CD4-positive, alpha-beta T cell treated with Interleukin-6 for 4 hours (primary cell): ENCODE measurements at places on chromosomes 11 and 22.

DNA sequence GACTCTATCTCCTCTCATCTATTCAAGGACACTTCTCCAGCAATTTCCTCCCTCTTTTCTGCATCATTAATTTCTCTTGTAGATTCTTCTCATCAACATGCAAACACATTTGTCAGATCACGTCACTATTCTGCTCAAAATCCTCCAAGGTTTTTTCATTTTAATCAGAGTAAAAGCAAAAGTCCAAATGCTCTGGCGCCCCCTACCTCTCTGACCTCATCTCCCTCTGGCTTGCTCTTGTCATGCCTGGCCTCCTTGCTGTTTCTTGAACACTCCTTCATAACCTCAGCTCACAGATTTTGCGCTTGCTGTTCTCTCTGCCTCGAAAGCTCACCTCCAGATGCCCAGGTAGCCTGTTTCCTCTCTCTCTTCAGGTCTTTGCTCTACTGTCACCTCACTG is 22.4 kb downstream of the RTCB start:
- DNase-seq = peak; percentile 11

- DNase-seq = no peak
Observed at GRCh38 chr11:120012245-120012644, 125.7 kb downstream of the TRIM29 start.

DNA sequence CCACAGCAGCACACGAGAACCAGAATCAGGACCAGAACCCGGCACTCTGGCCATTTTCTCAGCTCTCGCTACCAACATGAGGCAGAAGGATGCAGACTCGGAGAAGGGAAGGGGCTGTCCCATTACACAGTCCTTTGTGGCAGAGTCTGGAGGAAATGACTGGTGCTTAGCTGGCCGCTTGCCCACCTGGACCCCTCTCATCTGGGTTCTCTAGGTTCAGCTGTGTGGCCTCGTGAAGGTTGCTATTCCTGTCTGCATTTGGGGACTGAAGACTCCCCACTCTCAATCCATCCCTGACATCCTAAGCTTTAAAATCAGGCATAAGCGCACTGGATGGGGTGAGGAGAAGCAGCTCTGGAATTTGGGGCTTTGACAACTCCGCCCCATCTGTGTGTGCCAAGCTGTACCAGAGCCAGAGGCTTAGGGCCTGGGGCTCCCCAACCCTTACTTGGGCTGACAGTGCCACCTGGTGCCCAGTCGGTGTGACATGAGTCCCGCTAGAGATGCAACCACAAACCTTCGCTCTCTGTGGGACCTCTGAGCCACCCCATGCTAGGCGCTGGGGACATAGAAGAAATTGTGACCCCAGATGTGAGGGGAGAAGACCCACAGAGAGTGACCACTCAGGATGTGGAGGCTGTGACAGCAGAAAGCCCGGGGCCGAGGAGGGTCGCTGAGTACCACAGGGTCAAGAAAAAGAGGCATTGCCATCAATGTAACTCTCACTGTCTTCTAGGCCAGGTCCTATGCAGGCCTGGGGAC is 35.8 kb upstream of the FCHSD2 start:
- peak; percentile 85 for DNase-seq

GRCh38 chr11:102784380-102784779 is 4.0 kb upstream of the MMP10 start:
- no peak for DNase-seq

DNA sequence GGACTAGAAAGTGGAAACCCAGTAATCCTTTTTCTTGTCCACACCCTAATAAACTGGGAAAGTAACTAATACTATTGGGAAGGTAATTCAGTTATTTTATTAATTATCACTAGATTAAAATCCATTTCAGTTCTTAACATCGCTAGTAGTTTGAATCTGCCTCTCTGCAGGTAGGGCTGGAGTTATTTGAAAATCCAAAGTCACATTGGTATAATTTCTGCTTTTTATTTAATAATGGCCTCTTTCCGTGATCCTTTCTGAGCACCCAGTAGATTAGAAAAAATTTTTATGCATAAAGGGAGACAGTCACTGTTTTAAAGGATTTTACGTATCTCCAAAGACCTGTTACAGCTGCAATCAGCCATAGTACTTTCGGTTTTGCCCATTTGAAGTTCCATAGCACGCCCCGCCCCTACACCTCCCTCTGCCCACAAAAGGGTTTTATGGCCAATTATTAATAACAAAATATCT is 605 bp upstream of the COPB1 start:
- DNase-seq = peak; percentile 70

- DNase-seq = no peak
Observed at GRCh38 chr11:66717925-66718319, 11.1 kb downstream of the SPTBN2 start.

- no peak for DNase-seq
Observed at GRCh38 chr22:21026783-21027692, 5.3 kb downstream of the SLC7A4 start.

DNA sequence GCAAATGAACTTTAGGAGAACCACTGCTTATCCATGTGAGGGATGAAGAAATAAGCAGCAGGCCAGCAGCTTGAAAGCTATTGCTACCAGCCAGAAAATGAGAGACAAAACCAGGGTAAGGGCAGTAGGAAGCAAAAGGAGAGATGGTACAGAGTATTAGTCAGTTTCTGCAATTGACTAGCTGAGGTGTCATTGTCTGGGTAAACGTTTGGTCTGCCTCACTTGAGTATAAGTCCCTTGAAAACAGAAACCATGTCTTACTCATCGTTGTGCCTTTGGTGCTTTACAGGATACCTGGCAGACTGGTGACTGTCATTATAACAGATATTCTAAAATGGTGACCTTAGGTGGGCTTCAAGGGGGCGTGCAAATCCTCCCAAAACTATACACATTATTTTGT is 63.9 kb upstream of the USP47 start:
- DNase-seq = no peak

GRCh38 chr11:40095446-40095845 is 1364.0 kb downstream of the LRRC4C start:
- no peak for DNase-seq

GRCh38 chr11:13205486-13205885 is 72.1 kb upstream of the BMAL1 start:
- DNase-seq = no peak

DNA sequence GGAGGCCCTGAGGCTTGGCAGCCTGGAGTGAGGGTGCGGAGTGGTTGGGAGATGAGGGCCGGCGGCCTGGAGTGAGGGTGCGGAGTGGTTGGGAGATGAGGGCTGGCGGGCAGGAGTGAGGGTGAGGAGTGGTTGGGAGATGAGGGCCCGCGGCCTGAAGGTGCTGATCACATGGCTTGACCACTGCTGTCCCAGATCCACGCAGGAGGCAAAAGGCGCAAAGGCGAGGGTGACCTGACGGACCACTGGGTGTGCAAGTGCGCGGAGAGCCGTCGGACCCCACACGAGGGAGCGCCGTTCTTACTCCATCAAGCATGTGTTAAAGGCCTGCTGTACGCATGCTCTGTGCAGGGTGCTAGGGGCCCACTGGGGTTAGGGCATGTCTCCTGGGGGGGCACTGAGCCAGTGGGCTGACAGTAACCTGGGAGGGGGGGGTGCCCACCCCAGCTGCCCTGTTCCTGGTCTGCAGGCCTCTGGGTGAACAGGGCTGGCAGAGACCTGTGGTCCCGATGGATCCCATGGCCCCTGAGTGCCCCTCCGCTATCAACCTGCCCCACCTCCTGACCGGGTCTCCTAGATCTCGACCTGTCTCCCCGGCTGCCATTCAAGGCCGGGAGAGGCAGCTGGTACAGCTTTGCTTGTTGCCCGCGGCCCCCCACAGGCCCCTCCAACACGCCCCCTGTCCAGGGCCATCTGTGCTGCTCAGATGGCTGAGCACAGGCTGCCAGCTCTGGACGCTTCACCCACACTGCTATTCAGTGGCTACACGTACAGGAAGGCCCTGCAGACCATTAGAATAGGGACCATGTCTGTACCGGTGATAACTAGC is 21.1 kb downstream of the MRGPRD start:
- no peak for DNase-seq

DNA sequence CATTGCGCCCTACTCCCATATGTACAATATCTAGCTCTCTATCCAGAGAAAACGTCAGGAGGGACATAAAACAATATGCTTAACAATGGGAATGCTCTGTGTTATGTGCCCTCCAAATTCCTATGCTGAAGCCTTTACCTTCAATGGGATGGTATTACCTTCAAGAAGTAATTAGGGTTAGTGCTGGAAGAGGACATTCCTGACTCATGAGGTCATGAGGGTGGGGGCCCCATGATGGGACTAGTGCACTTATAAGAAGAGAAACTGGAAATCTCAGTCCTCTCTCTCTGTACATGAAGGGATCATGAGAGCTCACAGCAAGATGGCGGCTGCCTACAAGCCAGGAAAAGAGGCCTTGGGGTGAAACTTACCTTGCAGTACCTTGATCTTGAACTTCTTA is 20.3 kb downstream of the MMP20 start:
- no peak for DNase-seq

DNA sequence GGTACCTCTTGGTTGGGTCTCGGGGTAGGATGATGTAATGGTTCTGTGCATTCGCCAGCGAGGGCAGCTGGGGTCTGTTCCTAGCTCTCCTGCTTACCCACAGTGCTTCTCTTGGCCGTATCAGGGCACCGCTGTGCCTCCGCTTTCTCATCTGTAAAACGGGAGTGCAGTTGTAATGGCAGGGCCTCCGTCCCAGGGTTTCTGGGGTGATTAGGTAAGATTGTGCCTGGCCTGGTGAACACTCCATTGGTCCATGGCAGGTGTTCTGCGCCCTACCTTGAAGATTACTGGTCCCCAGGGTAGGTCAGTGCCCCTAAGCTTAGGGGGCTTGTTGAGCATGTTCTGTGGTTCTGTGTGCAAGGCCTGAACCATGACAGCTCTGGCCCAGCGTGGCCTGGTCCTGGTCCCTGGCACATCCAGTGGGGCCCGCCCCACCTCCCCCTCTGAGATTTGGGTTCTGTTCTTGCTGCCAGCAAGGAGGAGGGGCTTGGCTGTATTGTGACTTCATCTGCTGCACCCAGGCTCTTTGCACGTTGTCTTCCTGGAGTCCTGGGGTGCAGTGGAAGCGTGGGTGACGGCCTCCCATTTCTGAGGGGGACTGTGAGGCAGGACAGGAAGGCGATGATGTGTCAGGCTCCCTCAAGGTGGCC is 4.9 kb downstream of the MYRF start:
- no peak for DNase-seq

DNA sequence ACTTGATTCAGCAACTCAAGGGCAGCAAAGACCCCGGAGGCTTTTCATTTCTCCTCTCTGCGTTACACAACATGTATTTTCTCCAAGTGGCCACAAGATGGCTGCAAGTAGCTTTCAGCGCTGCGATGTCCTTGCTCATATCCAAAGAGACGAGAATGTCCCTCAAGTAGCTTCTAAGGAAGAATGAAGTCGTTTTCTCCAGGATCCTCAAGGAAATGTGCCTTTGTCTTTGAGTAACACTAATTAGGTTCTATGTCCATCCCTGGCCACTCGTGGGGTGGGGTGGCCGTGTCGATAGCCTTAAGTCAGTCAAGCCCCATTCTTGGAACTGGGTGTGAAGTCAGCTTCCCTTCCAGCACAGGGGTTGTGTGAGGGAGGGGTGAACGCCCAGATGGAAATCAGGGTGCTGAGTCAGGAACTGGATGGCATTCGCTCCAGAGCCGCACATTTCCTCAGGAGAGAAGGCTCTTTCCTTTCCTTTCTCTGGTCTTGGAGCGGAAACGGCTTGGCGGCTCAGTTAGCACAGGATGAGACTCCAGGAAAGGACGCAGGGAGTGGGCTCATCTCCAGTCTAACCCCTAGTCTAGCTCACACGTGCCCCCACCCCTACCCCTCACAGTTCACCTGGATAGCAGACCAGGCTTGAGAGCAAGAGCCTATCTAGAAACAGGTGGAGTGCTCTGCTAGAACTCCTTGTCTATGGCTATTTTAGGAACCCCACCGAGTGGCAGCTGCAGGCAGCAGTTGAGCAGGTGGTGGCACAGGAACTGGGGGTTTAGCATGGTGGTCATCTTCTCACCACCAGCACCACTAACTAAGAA is 44.3 kb downstream of the NNMT start:
- peak; percentile 44 for DNase-seq

DNA sequence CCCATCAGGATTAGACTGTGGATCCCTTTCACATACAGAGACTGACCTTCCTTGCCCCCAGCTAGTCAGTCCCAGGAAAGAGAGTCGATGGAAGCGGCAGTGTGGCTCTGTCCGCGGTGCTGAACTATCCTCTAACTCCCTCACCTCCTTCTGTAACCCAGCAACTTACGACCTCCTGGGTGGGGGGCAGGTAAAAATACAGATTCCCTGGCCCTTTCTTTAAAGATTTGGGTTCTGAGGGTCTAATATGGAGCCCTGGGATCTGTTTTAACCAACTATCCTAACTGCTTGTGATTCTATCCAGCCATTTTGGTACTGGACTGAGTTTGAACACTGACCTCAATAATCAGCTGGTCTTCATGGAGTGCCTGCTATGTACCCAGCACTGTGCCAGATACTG is 23.2 kb downstream of the MFNG start:
- peak; percentile 30 for DNase-seq

- no peak for DNase-seq
Observed at GRCh38 chr11:7060868-7061267, 27.9 kb upstream of the RBMXL2 start.

DNA sequence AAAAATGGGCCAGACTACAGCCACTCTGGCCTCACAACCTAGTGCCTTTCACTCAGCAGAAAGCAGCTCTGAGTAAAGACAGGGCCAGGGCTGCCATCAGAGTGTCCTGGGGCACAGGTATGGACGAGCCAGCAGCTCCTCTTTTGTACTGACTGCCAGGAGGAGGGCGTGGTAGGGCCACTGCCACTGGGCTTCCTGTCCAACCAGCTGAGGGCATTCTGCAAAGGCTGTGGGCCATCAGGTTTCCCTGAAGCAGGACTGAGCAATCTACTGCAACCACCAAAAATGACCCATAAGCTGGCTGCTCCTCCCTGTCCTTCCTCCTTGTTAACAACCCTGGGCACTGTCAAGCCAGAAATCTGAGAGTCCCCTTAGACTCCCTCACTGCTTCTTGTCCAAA is 33.1 kb downstream of the ASCC2 start:
- DNase-seq = no peak

GRCh38 chr11:118645066-118645715 is 34.3 kb downstream of the TREH start:
- no peak for DNase-seq

GRCh38 chr22:31615940-31616314 is 46.1 kb downstream of the PISD start:
- DNase-seq = no peak

GRCh38 chr11:14703731-14704130 is 60.1 kb downstream of the PDE3B start:
- DNase-seq = no peak

DNA sequence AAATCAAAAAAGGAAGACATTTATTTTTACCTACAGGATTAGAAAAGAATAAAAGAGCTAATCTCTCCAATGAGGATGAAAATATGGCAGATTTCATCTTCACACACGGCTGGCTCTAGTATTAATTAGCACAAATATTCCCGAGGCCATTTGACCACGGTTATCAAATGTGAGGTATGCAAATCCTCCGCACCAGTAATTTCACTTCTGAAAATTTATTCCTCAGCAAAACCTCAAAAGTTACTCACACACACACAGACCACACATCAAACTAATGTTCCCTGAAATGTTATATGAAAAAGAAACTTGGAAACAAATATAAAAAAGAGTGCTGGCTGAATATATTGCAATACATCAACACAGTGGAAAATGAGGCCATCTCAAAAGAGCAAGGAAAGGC is 32.8 kb downstream of the CELSR1 start:
- no peak for DNase-seq

GRCh38 chr22:19619144-19620009 is 94.9 kb upstream of the SEPTIN5 start:
- peak; percentile 11 for DNase-seq
